ENCODE measurements at places on chromosomes 11 and 22.

DNA sequence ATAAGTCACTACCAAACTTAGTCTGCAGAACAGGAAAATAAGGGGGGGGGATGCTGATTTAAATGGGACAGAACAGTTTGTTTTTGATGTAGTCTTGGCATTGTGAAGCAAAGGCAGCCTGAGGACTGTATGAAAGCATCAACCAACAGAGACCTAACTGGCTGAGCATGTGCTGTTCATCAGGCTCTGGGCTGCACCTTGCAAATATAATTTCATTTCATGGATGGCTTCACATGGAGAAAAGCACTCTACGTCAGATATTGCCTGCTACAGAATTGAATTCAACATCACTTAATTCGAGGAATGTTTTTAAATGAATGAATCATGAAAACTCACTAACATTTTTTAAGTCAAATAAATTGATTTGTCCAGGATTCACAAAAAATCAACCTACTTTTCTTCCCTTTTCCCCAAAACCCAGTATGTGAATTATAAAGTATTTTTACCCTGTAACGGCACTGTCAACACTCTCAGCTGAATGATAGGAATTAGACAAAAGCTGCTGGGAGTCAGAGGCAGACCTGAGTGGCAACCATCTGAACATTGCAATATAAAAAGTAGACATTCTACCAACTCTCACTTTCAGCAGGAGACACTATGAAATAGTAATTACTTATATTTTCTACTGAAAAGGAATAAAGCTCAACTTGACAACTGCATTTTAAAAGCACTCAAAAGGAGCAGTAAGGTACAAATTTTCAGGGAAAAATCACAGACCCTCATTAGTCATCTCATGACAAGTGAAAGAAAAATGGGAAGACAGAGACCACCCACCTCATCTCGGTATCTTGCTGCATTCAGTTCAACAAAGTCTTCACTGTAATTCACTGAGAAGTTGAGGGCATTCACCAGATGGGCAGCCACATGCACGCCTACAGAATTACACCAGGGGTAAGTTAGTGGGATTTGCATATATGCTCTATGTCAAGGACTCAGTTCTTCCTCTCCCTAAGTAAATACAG lies 47.5 kb downstream of the NOX4 start:
- no peak for DNase-seq

DNA sequence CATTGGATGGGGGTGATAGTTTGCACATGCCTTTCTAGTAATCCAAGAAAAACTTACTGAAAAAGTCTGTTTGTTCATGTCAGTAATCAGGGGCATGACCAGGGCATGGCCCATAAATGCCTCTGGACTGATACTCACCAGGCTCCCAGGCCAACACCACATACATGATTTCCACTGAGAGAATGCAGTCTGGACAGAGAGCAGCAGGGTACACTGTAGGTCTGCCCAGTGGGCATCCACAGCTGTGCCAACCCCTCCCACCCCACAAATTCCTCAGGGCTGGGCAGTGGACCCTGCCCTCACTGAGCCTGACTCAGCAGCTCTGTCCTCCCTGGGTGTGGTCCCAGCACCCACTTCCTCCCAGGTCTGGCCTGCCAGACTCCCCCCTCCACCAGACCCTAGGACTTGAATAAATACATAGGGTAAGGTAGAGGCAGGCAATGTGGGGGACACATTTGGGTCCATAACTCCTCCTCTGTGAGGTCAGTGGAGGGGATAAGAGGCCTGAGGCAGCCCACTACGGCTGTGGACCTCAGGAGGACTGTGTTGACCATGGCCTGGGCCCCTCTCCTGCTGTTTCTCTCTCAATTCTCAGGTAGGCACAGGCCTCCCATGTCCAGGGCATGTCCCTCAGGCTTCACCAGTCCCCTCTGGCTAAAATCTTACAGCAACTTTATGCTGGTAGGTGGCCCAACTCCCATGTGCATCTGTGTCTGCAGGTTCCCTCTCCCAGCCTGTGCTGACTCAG lies 92.2 kb upstream of the TOP3B start:
- DNase-seq: no peak

- no peak for DNase-seq
Observed at GRCh38 chr11:46373787-46374740, 7.4 kb upstream of the MDK start.

- no peak for DNase-seq
Observed at GRCh38 chr11:48210052-48210451, 6.6 kb upstream of the OR4B1 start.

DNA sequence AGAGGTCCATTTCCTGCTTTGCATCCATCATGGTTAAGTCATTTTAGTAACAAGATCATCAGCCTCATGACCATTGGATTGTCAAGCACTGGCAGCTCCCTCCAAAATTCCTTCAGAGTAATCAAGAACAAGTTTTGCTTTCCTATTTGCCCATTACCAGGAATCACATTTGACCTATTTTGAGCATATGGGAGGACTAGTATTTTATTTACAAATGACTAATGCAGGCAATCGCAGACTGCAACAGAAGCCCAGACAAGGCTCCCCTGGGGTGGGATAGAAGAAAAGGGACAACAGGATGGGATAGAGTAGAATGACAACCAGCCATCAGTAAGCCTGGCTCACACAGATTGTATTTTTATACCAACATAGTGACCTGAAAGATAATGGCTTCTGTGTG lies 9.1 kb downstream of the MMP10 start:
- DNase-seq: no peak

GRCh38 chr11:72231396-72232259 lies 7.1 kb downstream of the INPPL1 start:
- no peak for DNase-seq

- no peak for DNase-seq
Observed at GRCh38 chr11:21675049-21675616, 517.8 kb upstream of the ANO5 start.

DNA sequence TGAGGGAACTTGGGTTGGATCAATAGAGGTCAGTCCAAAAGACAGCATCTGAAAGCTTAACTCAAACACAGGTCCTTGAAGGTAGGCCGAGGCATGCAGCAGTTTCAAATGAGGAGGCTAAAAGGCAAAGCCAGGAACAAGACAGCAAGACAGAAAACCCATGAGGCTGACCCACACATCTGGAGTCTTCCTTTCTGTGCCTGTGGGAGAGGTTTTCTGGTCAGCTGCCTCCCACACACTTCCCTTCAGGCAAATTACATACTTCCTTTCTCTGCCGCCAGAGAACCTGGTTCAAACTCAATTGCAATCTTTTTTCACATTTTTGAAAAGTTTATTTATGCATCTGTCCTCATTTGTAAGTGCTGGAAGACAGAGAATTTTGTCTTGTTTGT lies 29.8 kb upstream of the CRTAM start:
- no peak for DNase-seq

GRCh38 chr11:17508306-17508705 lies 31.7 kb upstream of the ABCC8 start:
- DNase-seq: no peak

GRCh38 chr11:87030458-87031054 lies 7.2 kb upstream of the TMEM135 start:
- no peak for DNase-seq

GRCh38 chr11:2149460-2149859 lies 10.3 kb upstream of the IGF2 start:
- no peak for DNase-seq

GRCh38 chr11:129699711-129700304 lies 115.8 kb upstream of the TMEM45B start:
- DNase-seq: no peak

DNA sequence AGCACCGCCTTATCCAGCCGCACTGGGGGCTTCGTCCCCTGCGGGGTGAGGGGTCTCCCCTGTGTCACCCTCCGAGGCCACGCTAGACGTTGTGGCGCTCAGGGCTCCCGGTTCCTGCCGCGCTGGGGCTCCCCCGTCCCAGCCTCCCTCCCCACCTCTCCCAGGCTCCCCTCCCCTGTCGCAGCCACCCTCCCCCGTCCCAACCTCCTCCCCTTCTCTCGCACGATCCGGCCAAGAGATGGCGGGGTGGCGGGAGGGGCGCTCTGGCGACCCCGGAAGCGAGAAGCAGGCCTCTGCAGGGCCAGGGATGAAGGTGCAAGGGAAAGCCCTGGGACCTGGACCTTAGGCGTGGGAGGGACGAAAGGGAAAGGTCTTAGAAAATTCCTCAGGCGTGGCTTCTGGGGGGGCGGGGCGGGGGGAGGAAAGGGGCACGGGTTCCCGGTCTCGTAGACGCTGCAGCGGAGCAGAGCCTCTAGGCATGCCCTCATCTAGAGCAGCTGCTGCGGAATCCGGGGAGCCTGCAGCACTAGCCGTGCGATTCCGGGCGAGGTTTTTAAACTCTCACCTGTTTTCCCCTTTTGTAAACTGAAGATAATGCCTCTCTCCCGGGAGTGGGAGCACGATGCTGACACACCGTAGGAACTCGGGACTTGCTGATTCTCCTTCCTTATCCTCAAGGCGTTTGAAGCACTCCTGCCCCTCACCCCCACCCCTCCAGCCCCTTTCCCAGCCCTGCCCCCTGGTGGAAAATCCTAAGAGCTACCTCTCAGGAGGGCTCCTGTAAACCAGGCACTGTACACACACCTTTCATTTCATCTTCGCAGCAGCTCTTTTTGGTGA lies 14.4 kb downstream of the KCNJ5 start:
- peak; percentile 23 for DNase-seq

- no peak for DNase-seq
Observed at GRCh38 chr11:76026862-76027261, 179.4 kb downstream of the WNT11 start.

DNA sequence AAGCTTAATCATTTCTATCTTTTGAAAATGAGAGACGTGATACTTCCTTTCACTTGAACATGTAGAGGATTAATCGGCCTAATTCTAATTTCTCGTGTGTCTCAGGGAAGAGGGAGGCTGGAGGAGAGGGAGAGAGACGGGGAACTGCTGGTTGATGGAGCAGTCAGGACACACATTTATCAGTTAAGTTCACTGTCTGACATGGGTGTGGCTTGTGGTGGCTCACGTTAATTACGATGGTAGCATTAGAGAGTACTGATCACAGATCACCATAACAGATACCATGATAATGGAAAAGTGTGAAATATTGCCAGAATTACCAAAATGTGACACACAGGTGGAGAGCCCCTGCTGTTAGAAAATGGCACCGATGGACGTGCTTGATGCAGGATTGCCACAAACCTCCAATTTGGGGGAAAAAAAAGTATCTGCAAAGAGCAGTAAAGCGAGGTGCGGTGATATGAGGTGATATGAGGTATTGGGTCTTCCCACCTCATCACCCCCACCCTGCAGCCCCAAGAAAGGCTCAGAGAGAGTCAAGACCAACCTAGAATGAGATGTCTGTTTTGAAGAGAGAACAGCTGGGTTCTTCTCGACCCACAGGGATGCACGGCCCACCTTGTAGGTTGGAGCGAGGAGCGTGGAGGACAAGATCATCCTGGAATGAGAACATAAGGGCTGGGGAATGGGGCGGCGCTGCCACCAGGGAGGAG lies 19.7 kb downstream of the ZBED4 start:
- DNase-seq: no peak

- no peak for DNase-seq
Observed at GRCh38 chr11:127044535-127044934, 44.0 kb upstream of the KIRREL3 start.

GRCh38 chr11:6695377-6695776 lies 12.2 kb upstream of the MRPL17 start:
- no peak for DNase-seq

DNA sequence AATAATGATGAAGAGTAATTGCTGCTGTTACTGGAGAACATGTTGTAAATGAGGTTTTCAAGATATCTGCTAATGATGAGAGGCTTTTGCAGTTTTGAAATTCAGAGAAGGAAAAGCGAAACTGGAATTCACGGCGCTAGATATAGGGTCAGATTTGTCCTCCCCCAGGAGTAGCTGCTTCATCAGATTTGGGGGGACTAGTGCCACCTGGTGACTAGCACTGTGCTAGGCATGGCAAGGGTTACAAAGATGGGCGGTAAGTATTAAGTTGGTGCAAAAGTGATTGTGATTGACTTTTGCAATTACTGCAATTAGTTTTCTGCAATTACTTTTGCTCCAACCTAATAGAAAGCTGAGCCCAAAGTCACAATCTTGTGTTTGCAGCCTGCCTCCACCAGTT lies 879.9 kb upstream of the TENM4 start:
- no peak for DNase-seq

- DNase-seq: no peak
Observed at GRCh38 chr11:128497061-128497775, 90.1 kb downstream of the ETS1 start.
